ENCODE measurements at places on chromosomes 4 and X.

- no peak for DNase-seq
These were observed 73.5 kb downstream of the PPP1R2C start for GRCh38 chrX:42704454-42704853.

GRCh38 chr4:65482410-65482809 is 187.9 kb downstream of the EPHA5 start:
- DNase-seq, result no peak

GRCh38 chrX:21926116-21926515 is 14.4 kb upstream of the SMS start:
- DNase-seq, result no peak

DNA sequence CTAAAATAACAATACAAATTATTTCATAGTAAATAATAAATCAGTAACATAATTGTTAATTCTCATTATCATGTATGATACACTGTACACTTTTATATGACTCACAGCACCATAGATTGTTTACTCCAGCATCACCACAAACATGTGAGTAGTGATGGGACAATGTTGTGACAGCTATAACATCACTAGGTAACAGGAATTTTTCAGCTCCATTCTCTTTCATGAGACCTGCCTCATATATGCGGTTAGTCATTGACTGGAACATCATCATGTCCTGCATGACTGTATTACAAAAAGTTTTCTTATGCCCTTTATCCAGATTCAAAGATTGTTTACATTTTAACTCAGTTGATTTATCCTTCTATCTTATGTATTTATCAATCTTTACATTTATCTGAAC is 1530.0 kb downstream of the PCDH18 start:
- DNase-seq, result no peak

- DNase-seq, result no peak
These were observed 2293.1 kb downstream of the PCDH7 start for GRCh38 chr4:33013282-33013681.

DNA sequence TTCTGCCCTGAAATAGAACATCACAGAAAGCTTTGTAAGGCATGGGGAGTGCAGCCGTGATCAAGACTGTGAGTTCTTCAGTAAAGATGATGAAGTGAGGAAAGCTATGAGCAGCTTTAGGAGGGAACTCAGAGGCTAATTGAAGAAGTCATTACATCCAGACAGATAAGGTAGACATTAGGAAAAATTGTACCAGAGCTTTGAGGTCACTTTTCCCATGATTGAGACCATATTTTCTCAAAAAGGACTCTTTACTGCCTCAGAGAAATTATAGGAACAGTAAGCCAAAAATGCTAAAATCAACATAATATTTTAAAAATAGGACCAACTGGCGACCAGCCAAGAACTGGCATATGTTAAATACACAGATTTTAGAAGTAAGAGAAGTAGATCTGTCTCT is 11.2 kb downstream of the CHST7 start:
- no peak for DNase-seq

GRCh38 chrX:108312957-108313356 is 125.3 kb downstream of the COL4A6 start:
- no peak for DNase-seq

- no peak for DNase-seq
These were observed 36.9 kb downstream of the CEP44 start for GRCh38 chr4:174320494-174321199.

- no peak for DNase-seq
These were observed 127.6 kb upstream of the ETNPPL start for GRCh38 chr4:108890484-108890881.

DNA sequence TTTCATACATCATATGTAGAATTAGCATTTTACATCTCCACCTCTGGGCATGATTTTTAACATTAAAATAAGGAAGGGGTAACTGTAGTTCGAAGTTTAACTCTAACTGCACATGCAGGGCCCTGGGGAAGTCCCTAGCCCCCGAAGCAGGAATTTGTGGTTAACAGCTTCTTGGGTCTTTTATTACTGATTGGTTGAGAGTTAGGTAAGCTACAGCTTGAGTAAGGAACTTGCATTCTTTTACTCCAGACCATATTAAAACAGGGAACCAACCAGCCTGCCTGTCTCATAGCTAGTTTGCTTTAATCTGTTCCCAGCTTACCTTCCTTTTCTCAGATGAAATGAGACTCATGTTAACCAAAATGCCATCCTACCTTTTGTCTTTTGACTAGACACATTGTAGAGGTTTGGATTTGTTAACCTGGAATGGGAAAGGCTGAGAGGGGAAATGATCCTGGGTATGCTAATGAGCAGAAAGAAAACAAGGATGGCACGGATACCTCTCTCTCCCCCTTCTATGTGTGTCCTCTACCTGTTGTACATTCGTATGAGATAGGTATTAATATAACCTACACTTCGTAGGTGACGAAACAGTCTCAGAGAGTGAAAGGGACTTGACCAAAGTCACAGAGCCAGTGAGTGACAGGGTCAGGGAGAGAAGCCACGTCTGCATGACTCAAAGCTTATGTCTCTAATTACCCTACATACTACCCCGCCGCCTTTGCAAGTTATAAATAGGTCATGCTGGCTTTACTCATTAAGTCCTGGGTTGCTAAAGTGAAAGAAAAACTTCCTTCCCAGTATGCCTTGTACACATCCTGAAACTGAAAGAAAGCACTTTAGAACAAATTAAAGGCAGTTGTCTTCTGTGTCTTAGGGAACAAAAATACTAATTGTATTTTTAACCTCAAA is 119.5 kb upstream of the AFF2 start:
- DNase-seq, result peak; percentile 42

DNA sequence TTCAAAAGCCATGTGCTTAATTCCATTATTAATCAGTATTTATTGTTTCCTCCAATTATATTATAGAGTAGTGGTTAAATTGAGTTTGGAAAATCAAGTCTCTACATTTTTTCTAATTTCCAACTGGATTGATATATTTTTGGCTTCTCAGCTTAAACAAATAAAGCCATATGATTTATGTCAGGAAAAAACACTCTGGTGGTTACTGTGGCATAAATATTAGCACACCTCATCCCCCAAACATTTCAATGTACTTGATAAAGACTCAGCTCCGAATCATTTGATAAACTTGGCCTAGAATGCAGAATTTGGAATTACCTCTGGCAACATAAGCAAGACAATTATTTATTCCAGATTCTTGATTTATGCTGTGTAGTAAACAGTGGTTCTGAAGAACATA is 2313.8 kb downstream of the ARAP2 start:
- DNase-seq, result no peak

- DNase-seq, result no peak
These were observed 54.4 kb upstream of the HS3ST1 start for GRCh38 chr4:11483046-11483445.

DNA sequence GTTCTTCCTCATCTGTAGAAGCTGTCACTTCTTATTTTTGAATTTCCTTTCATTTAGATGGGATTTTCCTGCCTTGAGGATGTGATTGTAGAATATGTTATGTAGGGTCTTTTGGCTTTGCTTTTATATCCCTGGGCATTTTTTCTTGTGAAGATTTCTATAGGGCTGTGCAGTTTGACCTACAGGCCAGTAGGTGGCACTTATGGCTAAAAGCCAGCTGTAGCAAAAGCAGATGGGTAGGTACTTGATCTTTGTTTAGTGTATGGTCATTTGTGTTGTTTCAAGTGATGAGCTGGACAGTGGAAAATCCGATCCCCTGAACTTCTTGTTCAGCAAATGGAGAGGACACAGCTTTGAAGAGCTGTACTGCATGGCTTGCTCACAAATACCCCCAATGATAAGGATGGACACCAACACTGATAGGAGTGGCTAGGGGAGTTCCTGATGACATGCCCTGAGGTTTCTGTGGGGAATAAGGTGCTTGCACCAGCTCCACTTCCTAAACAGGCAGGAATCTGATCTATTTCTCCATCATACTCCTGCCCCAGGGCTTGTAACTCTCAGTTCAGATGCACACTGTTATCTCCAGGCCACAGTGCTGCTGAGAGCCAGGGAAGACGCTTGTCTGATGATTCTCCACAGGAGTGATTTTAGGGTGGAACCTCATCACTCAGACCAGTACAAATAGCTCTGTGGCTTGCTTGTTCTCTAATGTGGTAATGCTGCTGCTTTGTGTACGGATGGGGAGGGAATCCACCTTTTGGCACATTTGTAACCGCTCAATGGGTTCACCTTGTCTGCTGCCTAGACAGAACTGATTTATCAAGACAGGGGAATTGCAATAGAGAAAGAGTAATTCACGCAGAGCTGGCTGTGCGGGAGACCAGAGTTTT is 417.1 kb upstream of the MAGEB16 start:
- DNase-seq, result no peak

- no peak for DNase-seq
These were observed 5.8 kb downstream of the SRPX2 start for GRCh38 chrX:100649550-100650356.

DNA sequence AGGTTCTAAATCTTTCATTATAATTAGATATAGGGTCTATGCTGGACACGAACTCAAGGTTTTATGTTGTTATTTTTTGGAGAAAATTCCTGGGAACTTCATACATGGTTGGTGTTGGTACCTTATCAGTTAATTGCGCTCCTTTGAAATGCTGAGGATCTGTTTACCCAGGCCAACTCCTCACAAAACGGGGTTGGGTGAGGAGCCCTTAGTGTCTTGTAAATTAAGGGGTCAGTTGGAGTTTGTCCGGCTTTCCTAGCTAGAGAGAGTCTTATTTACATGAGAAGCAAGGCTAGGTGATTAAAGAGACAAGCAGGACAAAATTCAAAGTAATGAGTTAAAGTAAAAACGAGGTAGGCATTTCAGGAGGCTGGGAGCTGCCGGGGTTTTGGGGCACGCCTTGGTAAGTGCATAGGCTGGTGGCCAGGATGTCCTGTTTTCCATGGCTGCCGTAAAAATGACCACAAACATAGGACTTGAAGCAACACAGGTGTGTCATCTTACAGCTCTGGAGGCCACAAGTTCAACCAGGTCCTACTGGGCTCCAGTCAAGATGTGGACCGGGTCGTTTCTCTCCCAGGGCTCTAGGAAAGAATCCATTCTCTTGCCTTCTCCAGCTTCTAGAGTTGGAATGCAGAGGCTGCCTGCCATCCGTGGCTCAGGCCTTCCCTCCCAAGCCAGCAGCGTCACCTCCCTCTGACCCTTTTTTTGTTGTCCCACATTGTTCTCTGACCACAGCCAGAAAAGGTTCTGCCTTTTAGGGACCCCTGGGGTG is 19.8 kb downstream of the PSAPL1 start:
- no peak for DNase-seq

- DNase-seq, result no peak
These were observed 35.5 kb upstream of the ADH4 start for GRCh38 chr4:99179626-99180025.

- DNase-seq, result no peak
These were observed 170.1 kb downstream of the FRMPD4 start for GRCh38 chrX:12308420-12308819.

- no peak for DNase-seq
These were observed 320.6 kb downstream of the ARHGAP10 start for GRCh38 chr4:148052448-148052847.

- no peak for DNase-seq
These were observed 995.7 kb upstream of the PRKX start for GRCh38 chrX:4708970-4709760.
